ENCODE measurements at places on chromosomes 16 and 17. TPM values are rescaled to one million over a fixed set of nuclear protein-coding genes. Genes with fewer than 3 reads are reported as not detected.

The ARMC5 gene
- total RNA-seq, result 8.2 TPM

The TBC1D3C gene
- 8.7 TPM for total RNA-seq

The TPSB2 gene
- 1.9 TPM for total RNA-seq

The MPV17L gene
- 1.9 TPM for total RNA-seq

The CDK3 gene
- not detected for total RNA-seq

The TP53TG3B gene
- not detected for total RNA-seq

The TMC7 gene
- 1.9 TPM for total RNA-seq
